ENCODE measurements at places on chromosomes 11 and 22. TPM values are rescaled to one million over a fixed set of nuclear protein-coding genes. Genes with fewer than 3 reads are reported as not detected.
A peak's percentile ranks its signal among the peaks of the same experiment; 100 is the strongest.

- no peak overlapping the region for H3K27ac ChIP-seq
- H3K27me3 ChIP-seq: no peaks in the 10 kb centered on the region
- no peak overlapping the region for H3K4me3 ChIP-seq
- no peaks in the 10 kb centered on the region for H3K36me3 ChIP-seq
Observed at GRCh38 chr11:120197251-120197891, 13.5 kb upstream of the OAF start.

DNA sequence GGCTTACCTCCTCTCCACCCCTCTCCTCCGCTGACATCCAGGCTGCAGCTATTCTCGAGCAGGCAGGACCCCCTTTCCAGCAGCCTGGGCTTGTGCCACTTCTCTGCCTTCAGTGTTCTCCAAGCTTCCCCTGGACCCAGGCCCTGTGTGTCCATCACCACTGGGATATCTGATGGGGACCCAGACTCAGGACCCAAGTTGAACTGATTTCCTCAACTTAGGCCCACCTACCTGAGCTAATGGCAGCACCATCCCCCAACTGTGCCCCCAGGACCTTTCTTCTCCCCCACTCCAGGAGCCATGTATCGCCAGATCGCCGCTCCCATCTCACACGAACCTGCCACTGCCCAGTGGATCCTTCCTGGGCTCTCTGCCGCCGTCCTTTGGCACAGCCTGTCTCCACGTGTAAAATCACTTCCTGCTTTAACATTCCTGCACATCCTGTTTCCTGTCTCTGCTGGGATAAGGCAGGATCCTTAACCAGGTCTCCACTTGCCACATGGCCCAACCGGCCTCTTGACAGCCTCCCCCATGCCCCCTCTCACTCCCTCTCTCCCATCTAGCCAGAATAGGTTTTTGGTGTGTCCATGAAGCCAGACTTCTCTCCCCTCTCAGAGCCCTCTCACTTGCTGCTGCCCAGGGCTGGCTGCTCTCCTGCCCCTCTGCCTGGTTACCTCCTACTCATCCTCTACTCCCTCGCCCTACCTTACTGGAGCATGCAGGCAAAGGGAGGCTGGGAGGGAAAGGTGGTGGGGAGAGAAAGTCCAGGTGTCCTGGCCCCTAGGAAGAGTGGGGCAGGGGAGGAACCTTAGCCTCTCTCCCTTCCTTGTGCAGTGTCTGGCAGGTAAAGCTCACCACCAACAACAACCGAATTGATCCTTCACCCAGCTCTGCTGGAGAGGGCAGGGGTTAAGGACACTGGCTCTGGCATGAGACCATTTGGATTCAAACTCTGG is 9.4 kb downstream of the SPATA19 start:
- no peaks in the 10 kb centered on the region for H3K36me3 ChIP-seq
- no peaks in the 10 kb centered on the region for H3K4me1 ChIP-seq
- H3K27me3 ChIP-seq: no peaks in the 10 kb centered on the region
- no peak overlapping the region for H3K27ac ChIP-seq

DNA sequence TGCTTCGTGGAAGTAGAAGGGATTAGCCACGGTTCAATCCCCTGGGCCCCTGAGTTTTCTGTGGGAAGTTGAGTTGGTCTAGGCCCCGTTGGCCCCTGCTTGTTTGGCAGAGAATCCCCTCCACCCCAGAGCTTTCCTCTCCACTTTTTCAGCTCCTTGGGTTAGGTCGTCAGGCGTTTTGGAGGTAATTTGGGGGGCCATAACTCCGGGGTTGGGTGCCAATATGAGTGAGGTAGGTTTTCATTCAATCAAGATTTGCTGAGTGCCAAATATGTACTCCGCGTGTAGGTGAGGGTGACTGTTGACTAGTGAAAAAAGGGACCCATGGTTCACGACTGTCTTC is 590 bp downstream of the ATG13 start:
- no peaks in the 10 kb centered on the region for H3K4me1 ChIP-seq
- H3K36me3 ChIP-seq: no peaks in the 10 kb centered on the region
- H3K4me3 ChIP-seq: peak overlapping the region; percentile 85
- no peaks in the 10 kb centered on the region for H3K27me3 ChIP-seq
- H3K27ac ChIP-seq: peak overlapping the region; percentile 90
- DNase-seq: no peak

DNA sequence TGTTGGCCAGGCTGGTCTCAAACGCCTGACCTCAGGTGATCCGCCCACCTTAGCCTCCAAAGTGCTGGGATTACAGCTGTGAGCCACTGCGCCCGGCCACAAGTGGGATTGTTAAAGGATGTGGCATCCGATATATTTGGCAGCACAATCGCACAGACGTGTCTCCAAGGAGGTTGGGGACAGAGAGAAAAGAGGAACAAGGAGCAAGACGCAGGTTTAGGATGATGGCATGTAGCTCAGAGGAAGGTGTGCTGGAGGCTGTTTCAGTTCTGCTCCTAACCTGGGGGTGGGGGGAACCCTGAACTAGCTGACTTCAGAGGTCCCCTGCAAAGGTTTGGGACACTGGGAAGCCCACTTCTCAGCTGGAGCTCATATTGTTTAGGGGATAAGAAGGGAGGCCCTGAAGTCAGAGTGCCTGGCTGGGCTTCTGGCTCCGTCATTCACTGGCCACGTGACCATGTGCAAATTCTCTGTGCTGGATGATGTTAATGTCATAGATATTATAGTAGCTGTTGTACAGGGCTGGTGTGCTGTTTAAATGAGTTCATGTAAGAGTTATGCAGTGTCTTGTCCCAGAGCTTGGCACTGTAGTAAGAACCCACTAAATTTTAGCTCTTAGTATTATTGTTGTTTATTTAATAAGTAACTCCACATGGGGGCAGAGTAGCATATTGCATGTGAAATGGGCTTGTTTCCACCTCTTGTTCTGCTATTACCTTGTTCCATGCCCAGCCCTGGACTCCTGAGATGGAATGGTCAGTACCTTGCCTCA is 129.7 kb downstream of the ST3GAL4 start:
- H3K27ac ChIP-seq: no peak overlapping the region
- H3K36me3 ChIP-seq: no peaks in the 10 kb centered on the region
- no peaks in the 10 kb centered on the region for H3K27me3 ChIP-seq
- H3K4me3 ChIP-seq: no peak overlapping the region

DNA sequence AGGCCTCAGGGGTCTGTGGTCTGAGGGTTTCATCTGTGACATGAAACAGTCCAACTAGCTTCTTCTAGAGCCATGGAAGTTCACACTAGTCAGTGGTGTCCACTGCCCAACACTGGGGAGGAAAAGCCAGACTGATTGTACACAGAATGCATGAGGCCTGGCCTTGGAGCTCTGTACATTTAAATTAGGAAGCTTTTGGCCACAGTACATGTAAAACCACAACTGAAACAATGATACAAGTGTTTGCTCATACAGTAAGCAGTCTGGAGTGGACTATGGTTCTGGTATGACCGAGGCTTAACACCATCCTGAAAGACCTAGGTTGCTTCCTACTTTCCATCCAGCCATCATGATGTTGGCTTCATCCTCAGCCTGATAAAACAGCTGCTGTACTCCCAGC is 73.8 kb upstream of the SESN3 start:
- H3K4me3 ChIP-seq: no peak overlapping the region
- H3K27me3 ChIP-seq: no peaks in the 10 kb centered on the region
- DNase-seq: no peak
- H3K36me3 ChIP-seq: no peaks in the 10 kb centered on the region
- no peak overlapping the region for H3K27ac ChIP-seq
- no peaks in the 10 kb centered on the region for H3K4me1 ChIP-seq

DNA sequence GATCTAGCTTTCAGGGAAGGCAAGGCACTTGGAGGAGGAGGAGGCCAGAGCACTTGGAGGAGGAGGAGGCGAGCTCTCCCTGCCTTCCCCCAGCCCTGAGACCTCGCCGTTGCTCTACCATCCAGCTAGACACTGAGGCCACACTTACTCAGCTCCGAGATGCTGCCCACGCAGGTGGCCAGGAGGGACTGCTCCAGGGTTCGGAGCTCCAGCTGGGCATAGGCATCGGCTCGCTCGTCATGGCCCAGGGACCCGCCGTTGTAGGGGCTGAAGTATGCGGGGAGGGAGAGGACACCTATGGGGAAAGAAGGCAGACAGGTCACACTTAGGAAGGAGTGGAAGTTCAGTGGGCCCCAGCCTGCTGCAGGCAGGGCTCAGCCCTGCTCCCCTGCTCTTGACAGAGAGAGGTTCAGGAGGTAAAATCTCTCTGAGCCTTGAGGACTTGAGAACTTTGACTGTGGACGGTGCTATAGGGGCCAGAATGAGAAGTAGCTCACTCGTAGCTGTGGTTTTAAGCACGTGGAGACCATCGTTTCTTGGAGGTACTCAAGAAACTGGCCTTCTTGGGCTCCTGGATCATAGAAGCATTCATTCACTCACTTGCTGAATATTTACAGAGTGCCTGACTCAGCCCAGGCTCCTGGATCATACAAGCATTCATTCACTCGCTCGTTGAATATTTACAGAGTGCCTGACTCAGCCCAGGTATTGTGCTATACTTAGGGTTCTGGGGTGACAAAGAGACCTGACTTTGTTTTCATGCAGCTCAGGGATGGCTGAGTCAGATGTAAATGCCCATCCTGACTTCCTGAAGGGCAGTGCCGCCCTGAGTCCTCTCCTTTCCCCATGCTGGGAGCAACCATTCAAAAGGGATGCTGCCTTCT is 99.2 kb downstream of the NAT10 start:
- no peaks in the 10 kb centered on the region for H3K27me3 ChIP-seq
- DNase-seq: no peak
- H3K27ac ChIP-seq: no peak overlapping the region
- H3K4me3 ChIP-seq: no peak overlapping the region
- no peaks in the 10 kb centered on the region for H3K36me3 ChIP-seq

- H3K4me3 ChIP-seq: no peak overlapping the region
- no peaks in the 10 kb centered on the region for H3K4me1 ChIP-seq
- DNase-seq: no peak
- H3K27ac ChIP-seq: no peak overlapping the region
- H3K36me3 ChIP-seq: no peaks in the 10 kb centered on the region
Observed at GRCh38 chr22:33114565-33114964, 56.4 kb upstream of the SYN3 start.

- DNase-seq: no peak
- no peaks in the 10 kb centered on the region for H3K4me1 ChIP-seq
- no peak overlapping the region for H3K4me3 ChIP-seq
- H3K27ac ChIP-seq: no peak overlapping the region
- H3K27me3 ChIP-seq: no peaks in the 10 kb centered on the region
Observed at GRCh38 chr11:118046964-118047700, 29.7 kb upstream of the TMPRSS4 start.

- no peak for DNase-seq
- H3K27ac ChIP-seq: no peak overlapping the region
- H3K4me1 ChIP-seq: no peaks in the 10 kb centered on the region
- H3K36me3 ChIP-seq: no peaks in the 10 kb centered on the region
- no peak overlapping the region for H3K4me3 ChIP-seq
- no peaks in the 10 kb centered on the region for H3K27me3 ChIP-seq
Observed at GRCh38 chr11:7421136-7421535, 64.2 kb upstream of the OLFML1 start.

- H3K27ac ChIP-seq: no peak overlapping the region
- H3K4me1 ChIP-seq: no peaks in the 10 kb centered on the region
- no peak overlapping the region for H3K4me3 ChIP-seq
- H3K27me3 ChIP-seq: no peaks in the 10 kb centered on the region
Observed at GRCh38 chr22:48577014-48577690, 1250.5 kb downstream of the BRD1 start.

DNA sequence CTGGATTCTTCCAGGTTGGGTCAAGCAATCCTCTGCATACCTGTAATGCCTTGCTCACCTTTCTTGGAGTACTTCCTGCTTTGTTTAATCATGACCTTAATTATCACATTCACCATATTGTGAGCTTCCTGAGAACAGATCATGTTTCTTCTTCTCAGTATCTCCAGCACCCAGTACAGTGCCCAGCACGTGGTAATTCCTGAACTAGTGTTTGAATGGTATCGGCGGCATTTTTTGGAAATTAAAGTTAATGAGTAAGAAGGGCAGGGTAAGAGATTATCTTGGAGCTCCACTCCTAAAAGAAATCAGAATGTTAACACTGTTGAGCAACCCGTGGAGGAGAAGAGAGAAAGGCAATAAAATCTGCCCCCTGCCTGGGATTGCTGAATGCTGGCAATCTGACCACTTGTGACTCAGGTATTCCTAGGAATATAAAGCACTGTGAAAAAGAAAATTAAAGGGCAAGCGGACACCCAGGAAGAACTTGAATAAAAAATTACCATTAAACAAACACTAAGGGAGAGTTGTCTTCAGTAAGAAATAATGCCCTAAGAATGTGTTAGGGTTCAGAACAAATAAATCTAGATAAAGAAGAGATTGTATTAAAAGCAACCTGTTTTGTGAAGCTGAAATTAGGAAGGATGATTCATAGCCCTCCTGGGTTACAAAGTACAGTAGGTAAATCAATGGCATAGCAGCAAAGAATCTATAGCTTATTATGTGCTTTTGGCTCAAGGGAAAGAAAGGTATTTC is 92.9 kb downstream of the PDHX start:
- no peaks in the 10 kb centered on the region for H3K36me3 ChIP-seq
- peak; percentile 85 for DNase-seq
- H3K4me1 ChIP-seq: no peaks in the 10 kb centered on the region

DNA sequence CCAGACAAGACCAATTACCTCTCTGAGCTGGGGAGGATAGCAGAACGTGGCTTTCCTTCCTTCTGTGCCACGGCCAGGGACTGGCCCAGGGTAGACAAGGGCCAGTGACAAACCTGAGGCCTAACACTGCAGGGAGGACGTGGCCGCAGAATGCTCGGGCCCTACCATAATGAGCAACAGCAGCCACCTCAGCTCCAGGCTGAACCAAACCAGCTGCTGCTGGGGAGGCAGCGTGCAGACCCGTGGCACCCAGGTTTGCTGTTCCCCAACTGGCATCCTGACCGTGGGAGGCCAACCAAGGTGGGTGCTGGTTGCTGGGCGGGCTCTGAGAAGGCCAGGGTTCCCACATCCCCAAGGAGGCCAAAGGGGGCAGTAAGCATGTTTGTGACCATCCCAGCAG is 83.0 kb downstream of the MORC2 start:
- H3K36me3 ChIP-seq: no peaks in the 10 kb centered on the region
- no peaks in the 10 kb centered on the region for H3K27me3 ChIP-seq
- H3K27ac ChIP-seq: no peak overlapping the region
- H3K4me1 ChIP-seq: no peaks in the 10 kb centered on the region

Gene OR6T1
- total RNA-seq: not detected

Gene TP53I11
- total RNA-seq: 13.2 TPM

Gene RGL4
- not detected for total RNA-seq

Gene KCNK4
- total RNA-seq: 0.61 TPM

Gene TRIM51
- total RNA-seq: not detected

Gene HBD
- total RNA-seq: 0.90 TPM

Gene C1QTNF6
- 16.0 TPM for total RNA-seq

Gene SYCE3
- total RNA-seq: not detected

Gene SERGEF
- 12.6 TPM for total RNA-seq

Gene LINC01488
- not detected for total RNA-seq

Measured in uterus (tissue), 4 donors.